ENCODE measurements at places on chromosomes 6 and 20. TPM values are rescaled to one million over a fixed set of nuclear protein-coding genes. Genes with fewer than 3 reads are reported as not detected.

DIDO1 gene
- total RNA-seq: 83.4 TPM

VSX1 gene
- not detected for total RNA-seq

MBOAT1 gene
- total RNA-seq: 5.2 TPM

RIPPLY2 gene
- total RNA-seq: not detected

BCL2L1 gene
- total RNA-seq: 78.6 TPM

HMGCLL1 gene
- not detected for total RNA-seq

GATA5 gene
- total RNA-seq: not detected

SLC22A2 gene
- not detected for total RNA-seq

OR2H2 gene
- total RNA-seq: not detected

CCR6 gene
- total RNA-seq: not detected

AKAP12 gene
- total RNA-seq: 17.6 TPM

MYCT1 gene
- total RNA-seq: 0.64 TPM

MRPS26 gene
- 21.3 TPM for total RNA-seq

FOXA2 gene
- not detected for total RNA-seq

GLO1 gene
- total RNA-seq: 24.2 TPM

ZGPAT gene
- total RNA-seq: 47.7 TPM

ATP6V1G2 gene
- total RNA-seq: 2.5 TPM

SASH1 gene
- 6.2 TPM for total RNA-seq

DZANK1 gene
- total RNA-seq: 5.7 TPM

TENT5A gene
- total RNA-seq: 23.8 TPM

TBX18 gene
- total RNA-seq: not detected

SSR1 gene
- 93.1 TPM for total RNA-seq

BMP2 gene
- 0.45 TPM for total RNA-seq

SLC25A27 gene
- total RNA-seq: not detected

TPD52L1 gene
- total RNA-seq: 1.2 TPM

CALHM4 gene
- total RNA-seq: not detected

OR2H1 gene
- total RNA-seq: not detected

GSTA2 gene
- total RNA-seq: not detected

MROH8 gene
- 2.3 TPM for total RNA-seq

MAP7 gene
- total RNA-seq: 0.14 TPM

IRAK1BP1 gene
- total RNA-seq: 1.5 TPM

PTK7 gene
- total RNA-seq: 1.7 TPM

QKI gene
- total RNA-seq: 166 TPM

TDP2 gene
- total RNA-seq: 51.9 TPM

HCRTR2 gene
- total RNA-seq: not detected

WFDC5 gene
- total RNA-seq: not detected

MLIP gene
- not detected for total RNA-seq

HRH3 gene
- not detected for total RNA-seq

TBCC gene
- 64.1 TPM for total RNA-seq

DNAH8 gene
- 0.10 TPM for total RNA-seq
